Chondrocyte (in vitro differentiated cells): ENCODE measurements at places on chromosomes 2 and 18. TPM values are rescaled to one million over a fixed set of nuclear protein-coding genes. Genes with fewer than 3 reads are reported as not detected.

- DNase-seq = no peak
These were observed 11.3 kb upstream of the LDLRAD4 start for GRCh38 chr18:13207294-13207693.

DNA sequence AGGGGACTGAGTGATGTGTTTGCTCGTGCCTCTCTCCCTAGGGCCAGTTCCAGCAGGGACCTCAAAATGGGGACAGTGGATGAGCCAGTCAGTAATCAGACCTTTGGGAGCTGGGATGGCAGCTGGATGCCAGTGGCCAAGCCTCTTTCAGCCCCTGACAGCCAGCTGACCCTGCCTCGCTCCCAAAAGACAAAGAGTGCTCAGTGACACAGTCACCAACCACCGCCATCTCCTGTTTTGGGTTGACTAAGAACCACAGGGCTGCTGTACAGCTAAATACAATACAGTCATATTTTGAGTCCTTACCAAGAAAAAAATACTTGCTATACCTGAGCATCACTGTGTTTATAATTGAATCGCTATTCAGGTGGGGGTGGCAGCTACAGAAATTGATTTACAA is 75.7 kb downstream of the POU3F3 start:
- DNase-seq = no peak

DNA sequence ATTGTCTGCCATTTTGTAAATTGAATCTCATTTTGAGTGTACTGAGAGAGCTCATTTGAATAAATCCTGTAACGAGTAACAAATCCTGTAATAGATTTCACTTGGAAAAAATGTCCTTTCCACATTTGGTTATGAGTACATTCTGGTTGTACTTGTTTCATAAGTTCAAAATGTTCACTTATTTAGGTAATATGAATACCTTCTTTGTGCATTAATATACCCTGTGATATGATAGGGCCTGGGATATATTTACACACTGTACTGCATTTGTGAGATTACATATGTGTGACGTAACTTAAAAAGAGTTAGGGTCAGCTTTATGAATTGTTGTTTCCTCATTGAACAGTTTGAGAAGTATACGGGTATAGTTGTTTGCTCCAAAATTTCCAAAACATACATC is 16.1 kb downstream of the AGFG1 start:
- DNase-seq = no peak

DNA sequence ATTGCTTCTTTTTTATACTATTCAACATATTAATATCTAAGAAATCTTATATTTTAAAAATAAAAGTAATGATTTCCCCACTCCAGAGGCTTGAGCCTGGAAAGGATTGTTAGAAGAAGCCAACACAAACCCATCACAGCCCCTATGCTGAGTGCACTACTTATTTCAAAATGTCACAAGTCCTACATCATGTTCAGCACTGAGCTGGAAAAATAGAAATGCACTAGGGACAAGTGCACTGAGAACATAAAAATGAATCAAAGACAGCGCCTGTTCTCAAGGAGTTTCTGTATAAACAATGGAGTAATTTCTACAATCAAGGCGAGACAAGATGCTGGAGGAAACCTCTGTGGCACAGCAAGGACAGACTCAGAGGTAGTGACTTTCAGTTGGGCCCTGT is 155.0 kb downstream of the TXNL1 start:
- no peak for DNase-seq

GRCh38 chr2:215015421-215015820 is 123.0 kb downstream of the ABCA12 start:
- no peak for DNase-seq

DNA sequence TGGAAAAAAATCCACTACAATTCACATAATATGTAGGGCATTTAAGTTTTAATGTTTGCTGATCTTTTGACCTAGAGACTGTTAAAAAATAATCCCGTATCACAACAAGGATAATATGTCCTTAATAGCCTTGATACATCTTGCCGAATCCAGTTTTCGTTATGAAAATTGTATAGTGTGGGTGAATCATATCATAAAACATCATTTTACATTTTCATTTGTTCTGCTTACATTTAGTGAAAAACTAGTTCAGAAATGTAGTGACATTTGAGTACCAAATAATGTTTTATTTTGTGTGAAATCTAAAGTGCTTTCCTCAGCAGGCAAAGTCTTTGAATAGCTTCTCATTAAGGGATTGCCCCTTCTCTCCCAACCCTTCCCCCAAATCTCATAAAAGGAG is 1.9 kb downstream of the AFTPH start:
- DNase-seq = no peak

DNA sequence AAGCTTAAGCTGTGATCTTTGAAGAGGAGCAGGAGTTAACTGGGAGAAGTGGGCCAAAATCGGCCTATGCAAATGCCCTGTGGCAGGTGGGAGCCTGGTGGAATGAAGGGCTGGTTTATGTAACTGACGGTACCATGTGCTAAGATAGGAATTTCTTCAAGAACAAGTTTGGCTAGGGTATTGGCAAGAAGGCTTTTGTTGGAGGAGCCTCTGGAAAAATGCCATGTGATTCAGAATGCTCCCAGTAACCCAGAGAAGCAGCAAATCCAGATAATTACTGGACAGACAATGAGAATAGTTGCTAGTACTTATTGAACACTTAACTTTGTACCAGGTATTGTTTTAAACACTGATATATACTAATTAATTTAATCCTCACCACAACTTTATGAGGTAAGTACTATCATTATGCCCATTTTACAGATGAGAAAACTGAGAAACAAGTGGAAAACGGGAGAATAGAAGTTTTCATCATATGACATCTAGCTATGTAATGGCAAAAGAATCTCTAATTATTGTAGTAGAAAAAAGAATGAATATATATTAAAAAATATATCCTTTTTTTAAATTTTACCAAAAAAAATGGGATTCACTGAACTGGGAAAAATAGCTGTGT is 9.1 kb upstream of the FAM124B start:
- DNase-seq = no peak

The ZBTB7C gene
- 1.00 to 4.4 TPM (median 1.4 TPM) in 3 replicates for total RNA-seq

The REG1B gene
- not detected in 3 replicates for total RNA-seq

The GAREM1 gene
- total RNA-seq = 6.2 to 7.7 TPM (median 6.3 TPM) in 3 replicates
